Eye (tissue), 1 donor: ENCODE measurements at places on chromosomes 7 and 10.

GRCh38 chr7:133112335-133112734 is 30.4 kb upstream of the CHCHD3 start:
- no peak for DNase-seq

DNA sequence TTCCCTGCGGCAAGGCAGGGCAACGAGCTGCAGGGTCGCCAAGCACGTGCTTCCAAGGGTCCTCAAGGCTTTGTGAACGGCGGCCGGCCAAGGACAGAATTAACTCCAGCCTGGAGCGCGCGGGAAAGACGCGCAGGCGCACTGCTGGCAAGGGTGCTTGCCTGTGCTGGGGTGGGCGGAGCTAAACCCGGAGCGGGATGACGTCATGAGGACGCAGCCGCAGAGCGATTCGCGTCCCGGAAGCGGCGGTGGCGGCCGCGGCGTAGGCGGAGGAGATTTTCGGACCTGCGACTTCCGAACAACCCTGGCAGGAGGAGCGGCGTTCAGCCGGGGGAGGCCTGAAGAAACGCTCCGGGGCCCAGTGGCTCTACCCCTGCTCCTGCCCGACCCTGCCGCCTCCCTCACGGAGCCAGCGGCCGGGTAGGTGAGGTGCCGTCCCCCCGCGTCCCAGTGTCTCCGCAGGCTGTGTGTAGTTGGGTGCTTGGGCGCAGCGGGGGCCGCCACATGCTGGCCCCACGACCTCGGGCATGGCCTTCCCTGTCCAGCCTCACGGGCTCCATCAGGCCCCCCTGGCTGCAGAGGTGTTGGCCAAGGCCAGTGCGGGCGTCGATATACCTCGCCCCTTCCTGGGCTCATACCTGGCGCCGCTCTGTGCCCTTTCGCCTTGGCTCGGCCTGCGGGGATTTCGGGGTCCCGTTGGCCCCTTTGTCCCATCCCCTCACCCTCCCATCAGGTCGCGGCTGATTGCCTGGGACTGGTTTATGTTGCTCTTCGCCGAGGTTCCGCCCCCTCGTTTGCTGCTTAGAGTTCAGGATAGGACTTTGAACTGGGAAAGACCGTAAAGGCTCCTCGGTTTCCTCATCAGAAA is at the start of gene ZFYVE27:
Gene ZFYVE27, plus strand, starts transcription at position 227 of the 868 bp plus-strand sequence. CDS start 1,350 bp downstream, outside the sequence.
- peak; percentile 99 for DNase-seq

DNA sequence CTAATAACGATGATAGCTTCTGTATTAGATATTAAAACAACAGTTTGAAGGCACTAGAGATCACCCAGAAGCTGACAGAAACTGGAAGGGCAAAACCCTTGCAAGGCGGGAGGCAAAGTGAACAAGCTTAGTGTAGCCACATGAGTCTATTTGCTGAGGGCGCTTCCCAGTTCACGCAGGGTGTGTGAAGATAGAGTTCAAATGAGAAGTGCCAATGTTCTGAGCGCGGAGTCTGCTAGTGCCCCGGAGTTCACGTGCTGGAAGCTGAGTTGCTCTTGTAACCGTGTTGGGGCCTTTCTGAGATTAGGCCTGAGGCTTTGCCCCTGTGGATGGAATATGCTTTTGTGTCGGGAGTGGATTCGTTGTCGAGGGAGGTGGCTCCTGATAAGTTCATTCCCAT is 16.6 kb upstream of the GTPBP4 start:
- no peak for DNase-seq

DNA sequence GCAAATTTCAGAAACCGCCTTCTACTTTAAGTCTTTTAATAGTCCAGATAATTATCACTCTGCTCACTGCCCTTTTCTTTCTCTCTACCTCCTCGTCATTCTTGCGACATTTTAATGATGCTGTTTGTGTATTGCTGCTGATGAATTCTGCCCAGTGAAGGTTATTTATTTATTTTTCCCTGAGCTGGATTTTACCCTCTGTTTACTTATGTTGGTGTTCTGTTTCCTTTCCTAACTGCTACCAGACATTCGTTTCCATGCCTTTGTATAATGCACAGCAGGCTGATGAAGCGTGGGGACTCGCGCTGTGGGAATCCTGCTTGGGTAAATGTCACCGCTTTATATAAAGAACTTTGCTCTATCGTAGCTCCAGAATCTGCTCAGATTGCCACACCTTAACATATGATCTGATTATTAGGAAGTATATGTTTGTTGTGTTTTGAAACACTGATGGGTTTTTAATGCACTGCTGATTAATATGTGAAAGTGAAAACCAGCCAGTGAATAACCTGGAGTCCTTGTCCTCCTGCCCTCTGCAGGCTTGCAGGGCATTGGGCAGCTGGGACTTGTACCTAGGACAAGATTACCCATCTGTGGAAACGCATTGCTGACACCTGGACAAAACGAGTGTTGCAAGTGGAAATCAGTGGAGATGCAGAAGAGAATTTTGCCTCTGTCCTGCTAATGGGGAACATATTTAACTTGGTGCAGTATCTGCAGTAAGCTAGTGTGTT is 291.5 kb downstream of the SDK1 start:
- DNase-seq, result peak; percentile 30

- no peak for DNase-seq
These were observed 431.0 kb upstream of the MKI67 start for GRCh38 chr10:128557149-128557710.

DNA sequence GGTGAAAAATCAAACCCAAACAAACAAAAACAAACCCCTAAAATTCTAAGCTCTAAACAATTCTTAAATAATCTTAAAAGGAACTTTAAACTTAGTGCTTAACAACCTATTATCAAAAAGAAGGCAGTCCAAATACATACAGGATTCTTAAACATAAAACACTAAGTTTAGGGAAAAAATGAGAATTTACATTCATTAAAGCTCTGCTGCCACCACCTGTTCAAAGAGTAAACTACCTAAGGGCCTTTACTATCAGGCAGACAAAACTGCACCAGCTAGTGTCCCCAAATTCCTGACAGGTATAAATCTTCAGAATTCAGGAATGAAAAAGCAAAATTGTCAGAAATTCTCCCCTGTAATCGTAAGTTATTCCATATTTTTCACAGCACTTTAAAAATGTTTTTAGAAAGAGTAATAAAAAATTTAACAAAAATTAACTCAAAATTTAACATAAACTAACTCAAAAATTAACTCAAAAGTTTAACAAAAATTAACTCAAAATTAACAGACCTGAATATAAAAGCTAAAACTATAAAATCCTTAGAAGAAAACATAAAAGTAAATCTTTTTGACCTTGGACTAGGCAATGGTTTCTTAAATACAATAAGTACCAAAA is 55.1 kb downstream of the PDZD8 start:
- peak; percentile 66 for DNase-seq

GRCh38 chr7:130145424-130146100 is 59.6 kb downstream of the TMEM209 start:
- no peak for DNase-seq

- DNase-seq, result no peak
These were observed 1.0 kb downstream of the PAXIP1 start for GRCh38 chr7:155001756-155002410.

DNA sequence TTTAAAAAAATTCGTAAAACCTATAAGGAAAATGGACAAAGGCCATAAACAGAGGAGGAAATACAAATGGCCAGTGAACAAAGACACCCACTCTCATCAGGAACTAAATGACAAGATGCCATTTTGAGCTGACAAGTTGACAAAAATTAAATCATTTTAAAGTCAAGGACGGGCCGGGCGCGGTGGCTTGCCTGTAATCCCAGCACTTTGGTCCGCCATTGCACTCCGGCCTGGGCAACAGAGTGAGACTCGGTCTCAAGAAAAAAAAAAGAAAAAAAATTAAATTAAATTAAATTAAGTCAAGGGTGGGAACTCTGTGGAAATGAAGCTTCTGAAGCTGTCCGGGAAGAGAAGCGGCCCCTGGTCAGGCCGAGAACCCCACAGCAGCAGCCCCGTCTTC is 1.2 kb upstream of the NOM1 start:
- DNase-seq, result no peak

- DNase-seq, result no peak
These were observed 2.5 kb upstream of the TACR2 start for GRCh38 chr10:69419096-69419743.

DNA sequence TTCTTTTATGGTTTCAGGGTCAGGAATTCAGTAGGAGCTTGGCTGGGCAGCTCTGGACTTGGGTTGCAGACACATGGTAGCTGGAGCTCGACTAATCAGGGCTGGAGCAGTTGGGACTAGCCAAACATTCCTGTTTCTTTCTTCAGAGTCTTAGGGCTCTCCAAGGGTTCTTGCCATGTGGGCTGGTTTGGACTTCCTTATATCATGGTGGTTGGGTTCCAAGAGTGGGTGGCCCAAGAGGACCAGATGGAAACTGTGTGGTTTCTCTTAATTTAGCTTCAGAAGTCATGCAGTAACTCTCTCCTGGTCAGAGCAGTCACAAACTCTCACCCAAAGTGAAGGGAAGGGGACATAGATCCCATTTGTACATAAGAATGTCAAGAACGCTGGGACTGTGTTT is 270.1 kb upstream of the FZD1 start:
- no peak for DNase-seq

DNA sequence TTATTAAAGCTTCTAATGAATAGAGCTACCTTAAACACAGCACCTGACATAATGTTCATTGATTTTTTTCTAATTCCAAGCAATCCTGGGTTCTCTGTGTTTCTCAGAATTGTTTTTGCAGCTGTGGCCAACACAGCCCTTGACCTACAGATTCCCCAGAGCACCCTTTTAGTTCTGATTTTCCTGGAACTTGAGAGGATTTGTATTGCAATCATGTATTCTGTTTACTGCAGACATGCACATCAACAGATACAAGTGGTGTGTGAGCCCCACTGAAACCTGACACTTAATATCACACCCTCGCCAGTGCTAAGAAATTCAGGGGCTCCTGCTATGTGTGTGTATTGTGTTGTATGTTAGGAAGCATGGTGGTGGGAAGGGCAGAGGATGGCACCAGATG is 344.2 kb upstream of the POM121L12 start:
- peak; percentile 23 for DNase-seq

GRCh38 chr7:134447383-134447782 is 11.5 kb downstream of the AKR1B1 start:
- no peak for DNase-seq
